ENCODE measurements at places on chromosomes 16 and 17.

DNA sequence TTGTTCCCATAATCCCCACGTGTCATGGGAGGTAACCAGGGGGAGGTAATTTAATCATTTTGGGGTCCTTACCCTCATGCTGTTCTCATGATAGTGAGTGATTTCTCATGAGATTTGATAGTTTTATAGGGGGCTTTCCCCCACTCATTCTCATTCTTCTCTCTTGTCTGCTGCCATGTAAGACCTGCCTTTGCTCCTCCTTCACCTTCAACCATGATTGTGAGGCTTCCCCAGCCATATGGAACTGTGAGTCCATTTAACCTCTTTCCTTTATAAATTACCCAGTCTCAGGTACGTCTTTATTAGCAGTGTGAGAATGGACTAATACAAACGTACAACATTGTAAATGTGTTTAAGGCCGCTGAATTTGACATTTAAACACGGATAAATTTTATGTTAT is 35.5 kb upstream of the APOH start:
- DNase-seq: no peak

GRCh38 chr16:10080051-10080772 is 102.0 kb downstream of the GRIN2A start:
- no peak for DNase-seq

DNA sequence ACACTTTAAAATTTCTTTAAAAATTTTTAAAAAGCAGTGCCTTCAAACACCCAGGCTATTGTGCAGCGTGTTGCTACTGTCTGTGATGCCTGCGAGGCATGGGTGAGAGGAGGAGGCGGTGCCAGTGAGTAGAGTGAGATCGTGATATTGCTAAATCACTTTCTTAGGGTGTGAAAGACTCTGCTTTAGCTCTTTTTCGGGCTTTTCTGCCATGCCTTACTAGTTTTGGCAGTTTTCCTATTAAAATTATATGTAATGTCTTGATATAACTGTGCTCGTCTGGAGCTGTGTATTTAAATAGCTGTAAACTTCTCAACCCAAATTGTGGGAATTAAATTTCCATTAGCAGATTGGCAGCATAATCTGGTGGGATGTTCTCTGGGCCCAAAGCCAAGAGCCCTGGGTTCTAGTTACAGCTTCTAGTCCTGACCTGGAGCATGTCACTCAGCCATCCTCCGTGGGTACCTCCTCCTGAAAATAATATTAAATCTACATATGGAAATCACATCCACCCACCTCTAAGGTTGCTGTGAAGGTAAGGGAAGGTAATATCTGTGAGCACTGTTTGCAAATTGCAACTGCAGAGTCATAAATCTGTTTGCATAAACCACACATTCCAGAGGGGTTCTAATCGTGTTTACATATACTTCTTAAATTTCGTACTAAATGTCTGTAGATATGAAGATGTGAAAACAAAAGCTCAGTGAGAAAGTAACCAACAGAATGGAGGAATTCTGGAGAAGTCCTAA is 264.3 kb upstream of the CACNG5 start:
- DNase-seq: no peak

- peak; percentile 50 for DNase-seq
These were observed 44.4 kb upstream of the MED13 start for GRCh38 chr17:62109378-62109902.

- DNase-seq: no peak
These were observed 4.4 kb upstream of the HOXB5 start for GRCh38 chr17:48597778-48598631.

GRCh38 chr16:88317613-88317965 is 65.2 kb upstream of the ZNF469 start:
- DNase-seq: no peak

GRCh38 chr17:32516940-32517701 is 30.3 kb downstream of the CDK5R1 start:
- DNase-seq: no peak

DNA sequence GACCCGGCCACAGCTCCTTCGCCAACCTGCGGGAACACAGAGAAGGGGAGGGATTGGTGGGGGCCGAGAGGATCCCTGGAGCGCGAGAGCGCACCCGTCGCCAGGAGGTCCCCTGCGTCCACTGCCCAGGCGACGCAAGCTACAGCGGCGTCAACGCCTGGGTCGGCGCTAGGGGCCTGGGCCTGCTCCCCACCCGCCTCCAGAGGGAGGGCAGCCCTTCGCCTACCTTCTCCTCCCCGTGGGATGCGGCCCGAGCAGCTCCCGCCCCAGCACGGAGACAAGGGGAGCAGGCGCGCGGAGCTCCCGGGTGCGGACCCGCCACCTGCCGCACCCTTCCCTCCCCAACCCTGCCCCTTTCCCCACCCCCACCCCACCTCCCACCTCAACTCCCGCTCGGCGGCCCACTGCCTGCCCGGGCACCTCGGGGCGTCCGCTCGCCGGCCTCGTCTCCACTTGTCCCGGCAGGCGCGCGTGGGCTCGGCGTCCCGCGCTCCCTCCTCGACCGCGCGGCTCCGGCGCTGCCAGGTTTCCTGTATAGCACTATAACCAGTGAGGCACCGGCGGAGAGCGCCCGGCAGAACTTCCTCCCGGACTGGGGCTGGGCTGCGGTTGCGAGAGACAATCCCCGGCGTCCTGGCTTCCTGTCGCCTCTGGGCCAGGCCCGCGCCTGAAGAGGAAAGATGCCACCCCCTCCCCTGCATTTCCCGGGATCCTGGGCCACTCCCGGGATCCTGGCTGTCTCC is 119.1 kb upstream of the SMURF2 start:
- no peak for DNase-seq

DNA sequence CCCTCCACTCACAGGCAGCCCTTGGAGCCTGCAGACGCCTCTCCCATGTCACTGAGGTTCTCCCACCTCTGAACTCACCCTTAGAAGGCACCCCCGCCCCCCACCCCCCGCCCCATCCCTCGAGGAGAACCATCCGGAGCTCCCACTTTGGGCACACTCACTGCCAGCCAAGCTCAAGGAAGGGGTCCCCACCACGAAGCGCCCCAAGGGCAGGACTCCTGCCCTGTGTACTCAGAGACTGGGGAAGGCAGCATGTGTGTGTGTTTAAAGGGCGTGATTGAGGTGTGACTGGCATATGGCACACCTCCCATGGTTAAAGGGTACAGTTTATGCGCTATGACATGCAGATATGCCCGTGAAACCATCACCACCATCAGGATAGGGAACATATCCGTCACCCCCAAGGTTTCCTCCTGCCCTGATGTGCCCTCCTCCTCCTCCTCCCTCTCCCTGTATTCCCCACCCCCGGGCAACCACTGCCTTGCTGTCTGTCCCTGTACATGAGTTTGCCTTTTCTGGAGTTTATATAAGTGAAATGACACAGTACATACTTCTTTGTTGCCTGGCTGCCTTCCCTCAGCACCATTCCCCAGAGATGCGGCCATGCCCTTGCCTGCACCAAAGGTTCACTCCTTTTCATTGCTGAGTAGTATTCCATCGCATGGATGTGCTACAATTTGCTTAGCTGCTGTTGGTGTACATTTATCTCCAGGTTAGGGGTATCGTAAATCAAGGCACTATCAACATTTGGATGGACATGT is 14.0 kb upstream of the RBFOX3 start:
- no peak for DNase-seq

- DNase-seq: no peak
These were observed 212.2 kb downstream of the AATF start for GRCh38 chr17:37160944-37161343.

GRCh38 chr16:85335584-85336491 is 223.6 kb upstream of the CIBAR2 start:
- no peak for DNase-seq

DNA sequence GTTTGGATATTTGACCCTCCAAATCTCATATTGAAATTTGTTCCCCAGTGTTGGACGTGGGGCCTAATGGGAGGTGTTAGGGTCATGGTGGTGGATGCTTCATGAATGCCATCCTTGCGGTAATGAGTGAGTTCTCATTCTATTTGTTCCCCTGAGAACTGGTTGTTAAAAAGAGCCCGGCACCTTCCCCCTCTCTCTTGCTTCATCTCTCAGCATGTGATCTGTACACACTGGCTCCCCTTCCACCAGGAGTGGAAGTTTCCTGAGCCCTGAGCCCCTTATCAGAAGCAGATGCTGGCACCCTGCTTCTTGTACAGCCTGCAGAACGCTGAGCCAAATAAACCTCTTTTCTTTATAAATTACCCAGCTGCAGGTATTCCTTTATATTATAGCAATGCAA is 25.6 kb downstream of the PIK3R6 start:
- DNase-seq: no peak

DNA sequence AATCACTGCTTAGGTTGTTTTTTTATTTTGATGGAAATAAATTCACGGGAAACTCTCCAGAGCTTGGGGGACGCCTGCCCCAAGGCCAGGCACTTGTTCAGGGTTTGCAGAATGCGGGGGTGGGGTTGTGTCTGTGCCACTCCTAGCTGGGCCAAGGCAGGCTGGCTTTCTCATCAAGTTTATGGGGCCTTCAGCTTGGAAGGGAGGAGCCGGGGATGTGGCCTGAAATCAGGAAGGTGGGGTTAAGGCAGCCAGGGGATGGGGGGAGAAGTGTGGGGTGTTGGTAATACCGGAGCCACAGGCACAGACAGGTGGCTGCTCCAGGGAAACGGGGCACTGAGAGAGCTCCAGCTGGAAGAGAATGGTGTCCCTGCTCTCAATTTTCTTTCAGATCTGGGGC is 1.7 kb upstream of the CHAD start:
- no peak for DNase-seq

DNA sequence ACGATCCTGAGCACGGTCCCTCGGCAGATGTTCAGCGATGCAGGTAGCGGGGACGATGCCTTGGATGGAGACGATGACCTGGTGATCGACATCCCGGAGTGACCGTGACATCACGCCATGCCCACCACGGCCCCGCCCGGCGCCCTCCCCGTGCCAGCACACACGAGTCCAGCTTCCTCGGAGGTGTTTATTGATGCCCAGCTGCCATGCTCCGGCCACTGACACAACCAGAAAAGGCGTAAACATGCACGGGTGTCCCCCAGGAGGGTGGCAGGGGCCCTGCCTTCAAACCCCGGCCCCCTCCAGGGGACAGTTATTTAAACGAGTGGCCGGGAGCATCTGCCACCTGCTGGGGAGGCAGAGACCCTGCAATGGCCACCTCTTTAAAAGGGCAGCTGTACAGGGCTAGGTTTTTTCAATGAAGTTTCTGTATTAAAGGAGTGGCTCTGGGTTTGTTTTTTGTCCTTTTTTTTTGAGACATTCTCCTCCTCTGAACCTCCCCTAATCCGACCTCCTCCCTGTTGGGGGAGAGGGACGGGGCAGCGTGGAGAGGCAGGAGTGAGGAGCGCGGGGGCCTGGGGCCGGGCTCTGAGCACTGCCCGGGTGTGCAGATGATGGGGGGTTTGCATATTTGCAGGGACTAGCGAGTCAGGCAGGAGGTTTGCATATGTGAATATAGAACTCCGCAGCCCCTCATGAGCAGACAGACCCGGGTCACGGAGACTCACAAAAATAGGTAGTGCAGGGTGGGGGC is 5.3 kb downstream of the DOC2A start:
- no peak for DNase-seq

GRCh38 chr17:38456031-38456815 is 28.0 kb downstream of the ARHGAP23 start:
- DNase-seq: no peak

DNA sequence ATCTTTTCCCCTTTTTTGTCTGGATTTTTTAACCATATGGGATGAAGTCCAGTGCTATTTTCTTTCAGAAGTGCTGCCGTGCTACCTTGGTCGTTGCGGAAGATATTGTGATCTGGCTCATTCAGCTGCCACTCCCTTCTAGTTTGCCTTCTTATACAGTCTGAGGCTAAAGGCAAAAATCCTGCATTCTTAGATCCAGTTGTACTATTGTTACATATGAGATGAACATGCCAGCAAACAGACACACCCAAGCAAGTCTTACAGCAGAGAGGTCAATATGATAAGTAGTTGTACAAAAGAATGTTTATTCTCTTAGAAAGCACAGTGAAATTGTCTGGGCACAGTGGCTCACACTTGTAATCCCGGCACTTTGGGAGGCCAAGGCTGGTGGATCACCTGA is 108.0 kb upstream of the COX10 start:
- no peak for DNase-seq

GRCh38 chr17:62307196-62307595 is 73.2 kb upstream of the EFCAB3 start:
- DNase-seq: no peak

DNA sequence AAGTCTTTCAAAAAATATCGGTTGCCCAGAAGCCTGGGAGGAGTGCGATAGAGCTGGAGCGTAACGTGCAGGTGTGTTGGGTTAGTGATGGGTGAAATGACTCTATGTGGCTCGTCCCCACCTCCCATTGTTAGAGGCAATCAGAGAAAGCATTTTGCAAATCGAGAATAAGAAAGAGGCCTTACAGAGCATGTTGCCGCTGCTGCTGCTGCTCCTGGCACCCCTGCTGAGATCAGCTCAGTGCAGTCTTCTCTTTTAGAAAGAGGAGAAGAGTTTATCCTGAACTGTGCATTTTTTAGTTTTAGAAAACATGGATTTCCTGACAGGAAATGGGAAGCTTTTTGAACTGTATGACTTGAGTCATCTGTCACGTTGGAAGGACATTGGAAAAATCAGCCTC is 774.5 kb upstream of the RBFOX1 start:
- DNase-seq: no peak

GRCh38 chr17:67323445-67323844 is 42.9 kb downstream of the PSMD12 start:
- no peak for DNase-seq

DNA sequence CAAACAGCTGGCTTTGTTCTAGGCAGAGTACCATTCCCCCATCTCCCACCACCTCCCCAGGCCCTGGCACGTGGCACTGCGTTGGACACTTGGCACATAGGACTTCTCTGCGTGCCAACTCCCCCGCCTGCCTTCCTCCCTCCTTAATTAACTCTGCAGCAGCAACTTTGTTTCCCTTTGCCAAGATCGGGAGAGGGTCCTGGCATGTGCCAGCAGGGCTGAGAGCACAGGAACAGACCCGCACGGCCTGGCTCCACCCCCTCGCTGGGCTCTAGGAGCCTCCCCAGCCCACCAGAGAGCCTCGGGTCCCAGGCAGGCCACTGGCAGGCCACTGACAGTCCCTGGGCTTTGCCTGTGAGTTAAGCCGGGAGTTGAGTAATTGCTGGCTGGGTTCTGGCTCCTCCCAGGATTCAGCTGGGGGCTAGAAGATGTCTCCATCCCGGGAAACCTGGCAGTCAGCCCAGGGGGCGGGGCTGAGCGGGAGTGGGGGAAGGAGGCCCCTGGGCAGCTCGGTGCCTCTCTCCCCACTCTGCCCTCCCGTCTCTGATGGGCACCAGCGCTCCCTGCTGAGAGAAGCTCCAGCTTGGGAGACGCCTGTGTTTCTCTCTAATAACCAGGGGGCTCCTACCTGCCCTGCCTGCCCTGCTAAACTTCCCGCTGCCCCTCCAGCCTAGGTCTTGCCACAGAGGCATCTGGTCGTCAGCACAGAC is 224.0 kb upstream of the TNRC6C start:
- DNase-seq: no peak

DNA sequence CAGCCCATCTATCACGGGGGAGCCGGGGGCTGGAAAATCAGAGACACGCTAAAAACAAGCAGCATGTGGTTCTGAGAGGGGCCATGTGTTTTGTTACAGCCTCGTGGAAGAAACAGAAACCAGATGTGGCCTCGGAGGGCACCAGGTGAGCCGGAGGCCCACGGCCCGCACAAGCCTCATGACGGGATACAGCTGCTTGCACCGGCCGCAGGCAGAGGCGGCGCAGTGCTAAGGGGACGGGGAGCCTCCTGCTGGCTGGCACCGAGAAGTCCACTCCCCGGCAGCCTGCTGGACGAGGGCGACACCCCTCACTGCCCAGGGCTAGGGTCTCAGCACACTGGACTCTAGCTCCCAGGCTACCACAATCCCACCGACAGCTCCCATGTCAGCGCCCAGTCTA is 19.2 kb downstream of the NDUFAF8 start:
- no peak for DNase-seq
